ENCODE measurements at places on chromosomes 16 and 17.

DNA sequence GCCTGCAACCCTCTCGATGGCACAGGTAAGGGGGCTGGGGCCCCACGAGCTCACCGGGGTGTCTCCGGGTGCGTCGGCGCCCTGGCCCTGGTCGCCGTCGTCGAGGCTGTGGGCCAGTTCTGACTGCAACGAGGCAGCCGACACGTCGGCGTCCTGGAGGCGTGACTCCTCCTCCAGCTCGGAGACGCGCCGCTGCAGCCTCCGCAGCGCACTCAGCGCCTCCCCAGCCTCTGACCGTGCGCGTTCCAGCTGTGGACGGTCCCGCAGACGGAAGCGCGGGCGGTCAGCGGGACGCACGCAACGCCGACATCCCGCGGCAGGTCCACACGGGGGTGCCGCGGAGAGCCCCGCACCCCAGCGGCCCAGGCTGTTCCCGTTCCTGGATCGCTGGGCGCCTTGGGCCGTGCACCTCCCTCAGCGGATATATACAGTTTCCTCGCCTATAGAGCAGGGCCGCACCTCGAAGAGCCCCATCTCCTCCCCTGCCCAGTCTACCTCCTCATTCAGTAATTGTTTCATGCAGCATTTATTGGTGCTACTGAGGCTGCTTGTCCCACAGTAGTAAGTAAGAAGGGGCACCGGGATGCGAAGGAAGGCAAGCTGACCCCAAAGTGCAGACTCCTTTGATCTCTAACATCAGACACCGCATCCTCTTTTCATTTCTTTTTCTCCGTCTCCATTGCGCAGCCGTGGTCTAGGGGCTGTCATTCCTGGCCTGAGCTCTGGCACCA, 5.8 kb downstream of the THOC6 start:
- no peak for DNase-seq

DNA sequence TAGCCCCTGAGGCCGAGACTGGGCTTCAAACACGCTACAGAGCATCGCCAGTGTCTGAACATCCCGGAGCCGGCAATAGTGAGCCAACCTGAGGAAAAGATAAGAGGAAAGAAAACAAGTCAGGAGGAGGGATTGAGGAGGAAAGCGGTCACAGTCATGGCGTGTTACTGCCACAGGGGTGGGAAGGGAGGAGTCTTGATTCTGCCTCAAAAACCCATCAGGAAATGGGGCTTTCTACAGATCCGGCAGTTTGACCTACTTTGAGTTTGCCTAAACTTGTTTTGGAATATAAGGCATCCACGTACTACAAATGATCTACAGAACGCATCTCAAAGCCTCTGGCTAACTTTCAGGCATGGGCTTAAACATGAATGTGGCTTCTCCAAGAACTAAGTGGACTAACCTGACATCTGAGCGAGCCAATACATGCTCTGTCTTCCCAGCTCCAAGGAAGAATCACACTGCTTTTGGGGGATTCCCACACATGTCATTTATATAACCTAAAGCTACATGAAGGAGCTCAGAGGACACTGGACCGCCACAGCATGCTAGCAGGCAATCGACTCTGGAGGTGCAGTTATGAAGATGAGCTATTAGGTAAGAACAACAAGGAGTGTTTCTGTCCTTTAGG, 96.6 kb downstream of the WDR59 start:
- no peak for DNase-seq

GRCh38 chr17:65181237-65182061, 44.3 kb downstream of the RGS9 start:
- peak; percentile 29 for DNase-seq

- no peak for DNase-seq
Measured at GRCh38 chr17:42441371-42442195, 17.1 kb upstream of the ATP6V0A1 start.

GRCh38 chr17:14451729-14452191, 150.9 kb downstream of the HS3ST3B1 start:
- no peak for DNase-seq

DNA sequence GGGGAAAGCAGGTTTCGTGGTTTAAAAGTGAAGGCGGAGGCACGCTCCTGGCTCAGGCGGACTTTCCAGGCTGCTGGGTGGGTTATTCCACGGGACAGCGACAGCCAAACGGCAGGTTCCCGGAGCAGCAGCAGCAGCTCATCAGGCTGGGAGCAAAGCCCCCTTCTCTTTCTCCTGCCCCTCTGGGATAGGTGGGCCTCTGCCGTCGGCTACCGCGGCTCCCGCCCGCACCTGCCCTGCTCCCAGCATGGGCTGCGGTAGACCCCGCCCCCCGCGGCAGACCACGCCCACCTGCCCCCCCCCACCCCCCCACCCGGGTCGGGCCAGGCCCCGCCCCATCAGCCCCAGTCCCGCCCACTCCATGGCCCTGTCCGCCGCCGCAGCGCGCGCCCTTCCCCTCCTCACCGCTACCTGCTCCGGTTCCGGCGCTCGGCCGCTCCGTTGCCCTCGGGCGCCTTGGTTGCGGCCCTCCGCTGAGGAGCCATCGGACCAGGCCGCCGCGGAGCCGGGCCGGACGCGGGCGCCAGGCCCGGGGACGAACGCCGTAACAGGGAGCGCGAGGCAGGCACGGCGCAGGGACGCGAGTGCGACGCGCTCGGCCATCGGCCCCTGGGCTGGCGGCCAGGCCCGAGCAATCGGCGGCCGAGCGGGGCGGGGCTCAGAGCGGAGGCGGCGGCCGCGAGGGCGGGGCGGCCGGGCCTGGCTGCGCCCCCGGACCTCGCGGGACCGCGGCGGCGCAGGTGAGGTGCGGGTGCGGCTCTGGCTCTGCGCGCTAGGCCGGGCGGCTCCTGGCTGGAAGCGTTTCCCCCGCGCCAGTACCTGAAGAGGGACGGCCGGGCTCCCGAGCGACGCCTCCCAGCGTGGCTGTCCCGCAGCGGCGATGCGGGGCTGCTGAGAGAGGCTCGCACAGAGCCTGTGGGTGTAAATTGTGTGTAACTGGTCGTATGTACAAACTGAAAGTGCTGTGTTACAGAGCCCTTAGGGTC, at the start of the genes HEXD and OGFOD3:
HEXD (plus strand) TSS at position 347 of the 986 bp plus-strand sequence. CDS start 1,453 bp downstream, outside the sequence.
OGFOD3 (minus strand) TSS at position 586 of the 986 bp plus-strand sequence; CDS start at position 485, 101 bp downstream.
- DNase-seq = peak; percentile 90

DNA sequence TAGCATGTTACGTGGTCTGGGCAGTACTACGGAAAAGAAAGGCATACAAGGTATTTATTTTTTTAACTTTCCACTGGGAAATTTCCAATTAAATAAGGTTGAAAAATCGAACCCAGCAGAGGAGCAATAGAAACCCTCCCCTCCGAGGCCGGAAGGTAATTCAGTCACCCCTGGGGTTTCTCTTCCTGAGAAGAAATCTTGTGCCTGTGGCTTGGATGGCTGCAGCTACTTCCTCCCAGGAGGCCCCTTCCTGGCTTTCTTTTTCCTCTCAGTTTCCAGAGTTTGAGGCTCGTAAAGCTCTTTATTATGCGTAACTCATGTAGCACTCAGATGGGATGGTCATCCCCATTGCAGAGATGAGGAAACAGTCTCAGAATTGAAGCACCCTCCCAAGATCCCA, 140.3 kb downstream of the ASIC2 start:
- DNase-seq = no peak

DNA sequence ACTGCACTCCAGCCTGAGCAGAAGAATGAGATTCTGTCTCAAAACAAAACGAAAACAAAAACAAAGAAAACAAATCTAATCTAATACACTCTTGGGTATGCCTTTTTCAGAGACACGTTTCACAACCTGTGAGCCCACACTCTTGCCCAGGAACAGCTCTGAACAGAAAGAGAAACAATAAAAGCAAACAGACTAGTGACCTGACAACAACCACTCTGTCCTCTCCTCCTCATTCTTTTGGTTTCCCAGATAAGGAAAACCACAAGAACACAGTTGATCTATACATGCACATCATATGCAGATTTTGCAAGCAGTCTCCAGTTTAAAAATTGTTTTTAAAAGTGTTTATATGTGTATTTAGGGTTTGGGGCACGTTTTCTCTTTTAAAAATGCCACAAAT, 1.3 kb downstream of the MKS1 start:
- DNase-seq = no peak

GRCh38 chr16:64964126-64964540, 157.7 kb downstream of the CDH11 start:
- DNase-seq = no peak

DNA sequence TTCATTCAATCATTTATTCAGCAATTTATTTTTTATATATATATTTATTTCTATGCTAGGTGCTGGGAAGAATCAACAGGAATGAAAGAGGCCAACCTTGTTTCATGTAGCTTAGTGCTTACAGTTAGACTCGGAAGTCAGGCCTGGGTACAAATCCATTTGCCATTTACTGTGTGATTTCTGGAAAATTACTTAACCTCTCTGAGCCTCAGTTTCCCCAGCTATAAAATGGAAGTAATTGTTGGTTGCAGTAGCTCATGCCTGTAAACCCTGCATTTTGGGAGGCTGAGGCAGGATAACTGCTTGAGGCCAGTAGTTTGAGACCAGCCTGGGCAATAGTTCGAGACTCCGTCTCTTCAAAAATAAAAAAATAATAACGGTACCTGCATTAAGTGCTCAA, 27.2 kb upstream of the MLKL start:
- no peak for DNase-seq

- DNase-seq = no peak
Measured at GRCh38 chr16:59154295-59154694, 420.2 kb upstream of the GOT2 start.

GRCh38 chr16:65312795-65313194, 190.9 kb upstream of the CDH11 start:
- DNase-seq = no peak

DNA sequence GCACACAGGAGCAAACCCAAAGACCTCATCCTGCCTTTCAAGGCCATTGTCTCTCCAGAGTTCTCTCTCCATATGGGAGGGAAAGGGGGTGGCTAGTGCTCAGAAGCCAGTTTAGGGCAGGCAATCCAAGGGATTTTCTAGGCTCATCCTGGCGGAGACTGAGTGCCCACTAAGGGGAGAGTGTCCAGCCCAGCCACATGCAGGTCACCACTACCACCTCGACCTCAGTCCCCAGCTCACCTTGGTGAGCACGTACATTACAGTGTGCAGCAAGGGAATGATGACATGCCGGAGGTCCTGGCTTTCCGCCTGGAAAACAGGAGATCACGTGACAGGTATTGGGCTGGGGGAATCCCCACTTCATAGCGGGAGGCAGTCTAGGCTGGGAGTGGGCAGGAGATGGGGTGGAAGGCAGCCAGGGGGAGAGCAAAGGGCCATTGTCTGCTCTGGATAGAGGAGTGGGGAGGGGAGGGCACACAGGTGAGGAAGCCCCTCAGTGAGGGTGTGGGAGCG, 29.9 kb downstream of the PIK3R6 start:
- DNase-seq = no peak

DNA sequence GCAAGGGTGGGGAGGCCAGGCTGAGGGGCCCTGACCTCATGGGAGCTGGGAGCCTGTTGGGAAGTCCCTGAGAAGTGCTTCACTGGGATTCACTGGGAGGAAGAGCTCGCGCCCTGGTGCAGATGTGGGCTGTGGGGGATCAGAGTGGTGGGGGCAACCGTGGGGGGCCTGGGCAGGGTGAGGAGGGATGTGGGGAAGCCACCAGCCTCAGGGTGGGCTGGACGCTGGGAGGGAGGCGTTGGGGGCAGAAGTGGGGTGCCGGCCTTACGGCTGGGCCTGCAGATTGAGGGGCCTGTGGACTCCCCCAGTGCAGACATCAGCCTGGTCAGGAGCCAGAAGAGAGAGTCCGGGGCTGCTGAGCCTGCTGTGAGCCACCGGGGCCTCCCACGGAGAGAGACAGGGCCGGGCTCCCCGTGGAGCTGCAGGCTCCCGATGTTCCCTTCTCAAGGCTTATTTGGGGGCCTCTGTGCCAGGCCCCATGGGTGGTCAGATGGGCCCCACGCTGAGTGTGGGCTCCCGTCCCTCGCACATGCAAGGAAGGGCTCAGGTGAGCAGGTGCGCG, 7.8 kb downstream of the DPEP1 start:
- no peak for DNase-seq

DNA sequence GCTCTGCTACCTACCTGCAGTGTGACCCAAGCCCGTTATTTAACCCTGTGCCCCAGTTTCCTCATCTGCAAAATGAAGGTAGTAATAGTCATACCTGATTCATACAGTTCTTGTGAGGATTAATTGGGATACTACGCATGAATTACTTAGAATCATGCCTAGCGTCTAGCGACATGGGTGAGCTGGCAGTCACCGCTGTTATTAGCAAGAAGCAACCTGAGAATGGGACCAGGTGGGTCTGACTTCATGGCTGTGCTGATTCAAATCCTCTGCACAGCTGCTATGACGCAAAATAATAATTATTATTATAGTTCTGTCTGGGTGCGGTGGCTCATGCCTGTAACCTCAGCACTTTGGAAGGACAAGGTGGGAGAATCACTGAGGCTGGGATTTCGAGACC, 7.9 kb downstream of the SOCS1 start:
- DNase-seq = no peak

DNA sequence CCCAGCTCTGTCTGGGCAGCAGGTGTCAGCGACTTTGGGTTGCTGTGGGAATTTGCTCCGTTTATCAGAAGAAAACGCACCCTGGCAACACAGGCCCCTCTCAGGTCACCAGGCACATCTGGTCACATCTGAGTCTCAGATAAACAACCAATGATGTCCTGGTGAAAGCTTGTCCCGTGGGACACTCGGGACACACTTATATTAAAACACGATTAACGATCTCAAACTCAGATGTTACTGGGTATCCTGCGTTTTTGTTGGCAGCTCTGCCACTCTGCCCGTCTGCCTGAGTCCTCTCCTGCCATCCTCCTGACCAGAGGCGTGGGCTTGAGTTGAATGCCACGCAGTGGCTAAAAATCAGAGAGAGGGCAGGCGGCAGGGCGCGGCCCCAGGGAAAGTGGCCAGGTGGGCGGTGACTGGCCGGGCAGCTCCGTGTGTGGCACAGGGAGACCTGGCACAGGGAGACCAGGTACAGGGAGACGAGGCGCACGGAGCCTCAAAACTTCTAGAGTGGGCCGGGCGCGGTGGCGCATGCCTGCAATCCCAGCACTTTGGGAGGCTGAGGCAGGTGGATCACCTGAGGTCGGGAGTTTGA, 2.1 kb downstream of the SECTM1 start:
- no peak for DNase-seq

- DNase-seq = no peak
Measured at GRCh38 chr17:83137523-83137922, 58.1 kb downstream of the METRNL start.

DNA sequence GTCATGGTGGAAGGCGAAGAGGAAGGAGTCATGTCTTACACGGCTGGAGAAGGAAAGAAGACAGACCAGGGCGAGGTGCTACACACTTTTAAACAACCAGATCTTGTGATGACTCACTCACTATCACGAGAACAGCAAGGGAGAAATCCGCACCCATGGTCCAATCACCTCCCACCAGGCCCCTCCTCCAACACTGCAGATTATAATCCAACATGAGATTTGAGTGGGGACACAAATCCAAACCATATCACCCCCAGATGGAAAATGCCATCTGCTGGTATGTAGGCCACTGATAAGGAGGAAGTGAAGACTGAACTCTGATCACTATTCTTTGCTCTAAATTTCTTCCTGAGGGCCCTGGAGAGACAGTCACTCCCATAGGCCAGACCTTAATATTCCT, 7.5 kb upstream of the ITGAX start:
- no peak for DNase-seq

GRCh38 chr17:28716740-28717577, 709 bp downstream of the RAB34 start:
- no peak for DNase-seq

- no peak for DNase-seq
Measured at GRCh38 chr17:68450391-68450790, 6.9 kb downstream of the WIPI1 start.

- DNase-seq = no peak
Measured at GRCh38 chr16:12416136-12416787, 387.4 kb downstream of the CPPED1 start.
